ENCODE measurements at places on chromosomes 2 and 18.

DNA sequence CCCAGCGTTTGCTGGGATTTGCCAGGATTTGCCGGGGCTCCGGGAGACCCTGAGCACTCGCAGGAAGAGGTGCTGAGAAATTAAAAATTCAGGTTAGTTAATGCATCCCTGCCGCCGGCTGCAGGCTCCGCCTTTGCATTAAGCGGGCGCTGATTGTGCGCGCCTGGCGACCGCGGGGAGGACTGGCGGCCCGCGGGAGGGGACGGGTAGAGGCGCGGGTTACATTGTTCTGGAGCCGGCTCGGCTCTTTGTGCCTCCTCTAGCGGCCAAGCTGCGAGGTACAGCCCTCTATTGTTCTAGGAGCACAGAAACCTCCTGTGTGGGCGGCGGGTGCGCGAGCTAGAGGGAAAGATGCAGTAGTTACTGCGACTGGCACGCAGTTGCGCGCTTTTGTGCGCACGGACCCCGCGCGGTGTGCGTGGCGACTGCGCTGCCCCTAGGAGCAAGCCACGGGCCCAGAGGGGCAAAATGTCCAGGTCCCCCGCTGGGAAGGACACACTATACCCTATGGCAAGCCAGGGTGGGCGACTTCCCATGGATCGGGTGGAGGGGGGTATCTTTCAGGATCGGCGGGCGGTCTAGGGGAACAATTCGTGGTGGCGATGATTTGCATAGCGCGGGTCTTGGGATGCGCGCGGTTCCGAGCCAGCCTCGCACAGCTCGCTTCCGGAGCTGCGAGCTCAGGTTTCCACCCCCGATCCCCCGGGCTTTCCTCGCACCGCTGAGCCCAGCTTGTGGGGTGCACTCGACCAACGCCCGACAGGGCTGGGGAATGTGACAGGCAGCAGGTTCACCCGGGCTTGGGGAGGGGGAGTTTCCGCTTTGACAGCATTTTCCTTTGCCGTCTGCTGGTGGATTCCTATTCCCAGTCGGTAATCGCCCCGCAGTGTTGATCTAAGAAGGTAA lies 2.8 kb downstream of the ONECUT2 start:
- DNase-seq = peak; percentile 66

- no peak for DNase-seq
Measured at GRCh38 chr18:26524002-26524401, 24.4 kb downstream of the KCTD1 start.

DNA sequence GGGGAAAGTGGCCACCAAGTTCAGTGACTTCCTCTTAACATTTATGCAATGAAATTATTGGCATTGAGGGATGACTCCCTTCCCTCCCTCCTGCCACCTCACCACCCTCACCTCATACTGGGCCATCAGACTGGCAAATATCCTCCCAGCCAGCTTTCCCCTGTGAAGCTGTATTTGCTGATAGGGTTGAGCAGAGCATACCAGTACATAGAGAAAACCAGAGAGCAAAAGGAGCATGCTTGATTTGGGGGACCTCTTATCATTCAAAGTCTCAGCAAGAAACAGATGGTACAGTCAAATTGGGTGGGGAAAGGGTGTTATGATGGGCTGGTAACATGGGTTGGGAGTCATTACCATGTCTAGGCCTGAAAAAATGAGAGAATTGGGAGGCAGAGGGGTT lies 19.1 kb upstream of the B3GNT2 start:
- no peak for DNase-seq

DNA sequence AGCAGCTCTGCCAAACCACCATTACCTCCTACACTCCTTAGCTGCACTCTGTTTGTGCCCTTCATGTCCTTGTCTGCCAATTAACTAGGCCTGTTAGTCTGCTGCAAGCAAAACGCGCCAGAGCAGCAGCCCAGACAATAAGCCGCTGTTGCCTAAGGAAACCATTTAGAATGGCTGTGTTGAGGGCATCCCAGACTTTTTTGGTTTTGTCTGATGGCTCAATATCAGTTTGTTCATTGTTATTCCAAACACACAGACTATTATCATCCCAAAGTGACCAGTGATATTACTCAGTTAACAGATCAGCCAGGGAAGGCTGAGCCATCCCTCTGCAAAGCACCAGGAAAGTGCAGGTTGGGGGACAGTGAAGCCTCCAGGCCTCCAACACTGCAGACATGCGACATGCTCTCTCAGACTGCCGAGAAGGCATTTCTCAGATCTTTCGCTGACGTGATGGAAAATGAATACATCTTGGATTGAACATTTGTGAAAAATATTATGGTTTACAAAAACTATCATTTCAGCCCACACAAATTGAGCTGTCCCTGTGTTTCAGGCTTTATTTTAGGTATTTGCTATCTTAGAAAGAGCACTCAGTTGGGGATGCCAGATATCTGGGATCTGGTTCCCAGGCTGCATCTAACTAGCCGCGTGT lies 182.0 kb upstream of the HNRNPA3 start:
- DNase-seq = peak; percentile 18

GRCh38 chr18:73316513-73316912 lies 448.7 kb upstream of the NETO1 start:
- DNase-seq = no peak

DNA sequence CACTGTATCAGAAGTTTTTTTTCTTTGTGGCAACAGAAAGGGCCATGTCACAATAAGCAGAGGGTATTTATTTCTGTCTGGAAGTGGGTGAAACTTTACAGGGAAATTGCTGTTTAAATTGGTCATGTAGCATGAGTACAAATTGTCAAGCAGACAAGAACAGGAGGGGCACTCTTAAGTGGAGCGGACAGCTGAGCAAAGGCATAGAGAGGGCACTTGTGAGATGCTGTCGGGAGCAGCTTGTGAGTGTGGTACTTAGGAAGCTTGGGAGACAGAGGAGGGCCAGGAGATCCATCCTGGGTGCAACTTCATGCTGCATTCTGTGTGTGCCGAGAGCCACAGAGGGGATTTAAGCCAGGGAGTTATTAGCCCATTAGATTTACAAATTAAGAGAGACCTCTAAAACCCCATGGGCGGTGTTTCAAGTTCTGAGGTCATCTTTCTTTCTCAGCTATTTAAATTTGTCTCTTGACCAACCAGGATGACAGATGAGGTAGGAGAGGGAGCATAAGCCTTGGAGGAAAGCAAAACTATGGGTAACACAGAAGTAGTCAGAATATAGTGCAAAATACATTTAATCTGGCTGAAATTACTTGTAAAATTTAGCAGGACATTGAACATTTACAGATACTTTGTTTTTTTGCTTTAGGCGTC lies 30.4 kb downstream of the INPP4A start:
- no peak for DNase-seq

DNA sequence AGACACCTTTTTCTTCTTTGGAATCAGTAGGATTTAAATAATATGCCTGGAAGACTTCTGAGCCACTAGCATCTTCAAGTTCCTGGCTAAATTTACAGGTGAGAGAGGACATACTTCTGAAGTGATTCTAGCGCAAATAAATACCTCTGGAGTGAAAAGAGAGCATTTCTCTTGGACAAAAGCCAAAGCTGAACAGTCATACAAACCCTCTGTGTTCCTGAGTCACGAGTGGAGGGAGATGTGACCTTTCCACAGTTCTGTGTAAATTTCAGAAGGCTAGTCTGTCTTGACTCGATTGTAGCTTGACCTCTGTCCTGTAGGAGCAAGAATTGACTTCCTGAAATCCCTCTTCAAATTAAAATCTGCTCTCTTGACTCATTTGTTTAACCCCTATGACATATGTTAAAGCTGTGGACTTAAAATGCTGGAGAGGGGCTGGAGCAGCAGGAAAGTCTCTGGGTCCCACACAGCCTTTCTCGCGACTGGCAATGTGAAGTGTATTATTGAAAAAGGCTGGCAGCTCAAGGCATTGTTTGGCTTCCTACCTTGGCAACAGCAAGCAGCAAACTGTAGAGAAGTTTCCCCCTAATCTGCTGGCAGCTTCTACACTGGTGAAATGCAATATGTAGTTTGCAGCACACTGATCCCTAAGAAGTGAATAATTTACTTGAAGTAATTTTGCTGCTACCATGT lies 79.6 kb upstream of the GCFC2 start:
- DNase-seq = no peak

DNA sequence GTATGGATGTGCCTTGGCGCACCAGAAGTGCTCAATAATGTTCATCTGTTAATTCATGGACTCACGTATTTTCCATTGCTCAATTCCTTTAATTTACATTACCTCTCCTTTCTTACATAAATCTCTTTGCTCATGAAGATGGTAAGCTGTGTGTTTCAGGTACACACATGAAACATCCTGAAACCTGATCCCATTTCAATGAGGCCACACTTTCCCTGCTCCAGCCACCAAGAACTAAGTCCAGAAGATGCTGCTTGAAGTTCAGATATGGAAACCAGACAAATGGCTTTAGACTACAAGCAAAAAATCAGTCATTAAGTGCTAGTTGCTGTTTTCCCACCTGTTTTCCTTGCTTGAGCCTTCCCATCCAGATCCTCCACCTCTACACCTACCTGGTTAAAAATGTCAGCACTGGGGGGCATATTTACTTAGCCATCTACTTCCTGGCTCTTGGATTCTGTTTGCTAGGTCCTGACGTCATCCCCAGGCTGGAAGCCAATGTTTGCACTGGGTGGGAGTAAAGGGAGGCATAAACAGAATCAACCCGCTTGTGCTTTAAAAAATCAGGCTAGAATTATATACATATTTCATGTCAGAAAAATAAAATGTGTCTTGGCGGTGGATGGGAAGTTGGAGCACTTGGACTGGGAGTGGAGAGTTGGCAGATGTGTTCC lies 309.7 kb downstream of the OSR1 start:
- DNase-seq = no peak

- DNase-seq = no peak
Measured at GRCh38 chr2:74206180-74206688, 7.8 kb downstream of the MTHFD2 start.

GRCh38 chr2:215799194-215799593 lies 214.2 kb downstream of the MREG start:
- DNase-seq = no peak

DNA sequence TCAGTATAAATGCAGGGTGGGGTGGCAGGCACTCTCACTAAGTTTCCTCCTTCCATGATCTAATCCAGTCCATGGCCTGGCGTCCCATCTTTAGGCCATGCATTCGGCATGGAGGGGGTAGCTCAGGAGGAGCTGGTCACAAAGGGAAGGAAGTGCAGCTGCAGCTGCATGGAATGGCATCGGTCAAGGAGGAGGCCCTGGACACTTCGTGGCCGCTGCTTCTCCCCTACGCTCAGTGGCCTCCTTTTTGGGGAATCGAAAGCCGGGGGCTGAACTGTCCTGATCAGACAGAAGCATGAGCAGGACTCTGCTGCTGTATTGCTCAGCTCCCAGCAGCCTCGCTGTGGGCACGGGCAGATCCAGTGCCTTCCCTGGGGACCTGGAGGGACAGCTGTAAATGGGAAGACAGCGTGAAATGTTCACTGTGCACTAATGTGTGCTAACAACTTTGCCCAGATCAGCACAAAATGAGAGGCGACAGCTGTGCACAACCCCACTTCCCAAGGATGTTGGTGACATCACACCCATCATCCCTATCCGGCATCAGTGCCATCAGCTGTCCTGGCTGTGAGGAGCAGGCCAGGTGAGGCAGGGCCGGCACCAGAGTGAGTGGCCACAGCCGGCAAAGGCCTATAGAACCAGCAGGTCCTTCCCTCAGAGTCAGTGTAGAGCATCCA lies 520.1 kb upstream of the RAB6C start:
- DNase-seq = peak; percentile 8

- DNase-seq = no peak
Measured at GRCh38 chr2:217559084-217559483, 443.7 kb downstream of the TNS1 start.

DNA sequence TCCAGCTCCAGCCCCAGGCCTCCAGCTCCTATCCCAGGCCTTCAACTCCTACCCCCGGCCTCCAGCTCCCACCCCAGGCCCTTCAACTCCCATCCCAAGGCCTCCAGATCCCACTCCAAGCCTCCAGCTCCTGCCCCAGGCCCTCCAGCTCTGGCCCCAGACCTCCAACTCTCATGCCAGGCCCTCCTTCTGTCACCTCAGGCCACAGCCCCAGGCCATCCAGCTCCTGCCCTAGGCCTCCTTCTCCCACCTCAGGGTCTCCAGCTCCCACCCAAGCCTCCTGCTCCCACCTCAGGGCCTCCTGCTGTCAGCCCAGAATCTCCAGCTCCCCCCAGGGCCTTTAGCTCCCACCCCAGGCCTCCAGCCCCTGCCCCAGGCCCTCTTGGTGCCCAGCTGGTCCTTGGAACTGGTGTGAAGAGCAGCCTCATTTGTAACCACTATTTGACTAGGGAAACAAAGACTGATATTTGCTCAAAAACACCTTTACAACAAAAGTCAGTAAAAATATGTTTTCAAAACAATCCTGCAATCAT lies 67.8 kb upstream of the SALL3 start:
- DNase-seq = no peak

DNA sequence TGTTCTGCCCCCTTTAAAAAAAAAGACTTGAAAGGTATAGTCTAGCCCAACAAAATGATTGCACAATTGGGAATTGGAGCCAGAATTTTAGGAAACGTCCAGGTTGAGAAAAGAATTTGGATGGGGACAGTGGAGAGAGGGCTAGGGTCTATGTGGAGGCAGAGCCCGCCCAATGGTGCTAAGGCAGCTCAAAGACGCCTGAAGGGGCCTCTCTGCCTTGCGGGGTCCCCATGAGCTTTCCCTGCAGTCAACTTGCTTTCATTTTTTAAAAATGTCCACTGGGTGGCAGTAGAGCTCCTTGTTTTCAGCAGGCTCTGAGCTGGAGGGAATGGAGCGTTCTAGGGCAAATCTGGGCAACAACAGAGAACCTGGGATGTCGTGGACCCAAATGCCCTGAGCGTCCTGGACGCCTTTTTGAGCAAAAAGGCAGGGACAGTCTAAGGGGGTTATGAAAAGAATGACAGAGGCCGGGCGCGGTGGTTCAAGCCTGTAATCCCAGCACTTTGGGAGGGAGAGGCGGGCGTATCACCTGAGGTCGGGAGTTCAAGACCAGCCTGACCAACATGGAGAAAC lies 40.2 kb upstream of the ITM2C start:
- peak; percentile 81 for DNase-seq

DNA sequence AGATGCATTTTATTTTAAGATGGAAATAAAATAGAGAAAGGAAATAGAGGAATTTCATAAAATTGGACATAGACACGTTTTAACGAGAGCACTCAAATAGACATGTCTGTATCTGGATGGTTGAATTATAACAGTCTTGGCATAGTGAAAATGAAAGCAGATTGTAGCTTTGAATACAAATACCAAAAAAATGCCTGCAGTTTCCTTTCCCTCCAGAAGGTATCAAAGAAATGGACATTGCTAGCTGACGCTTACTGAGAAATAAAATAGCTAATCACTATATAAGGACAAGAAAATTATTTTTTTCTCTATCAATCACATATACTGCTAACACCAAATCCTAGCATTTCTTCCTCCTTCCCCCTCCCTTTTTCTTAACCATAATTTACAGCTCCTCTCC lies 11.4 kb upstream of the MAPRE2 start:
- no peak for DNase-seq

GRCh38 chr2:159095813-159096212 lies 127.4 kb downstream of the TANC1 start:
- no peak for DNase-seq

GRCh38 chr18:77133835-77134496 lies 1.4 kb upstream of the MBP start:
- peak; percentile 61 for DNase-seq

- no peak for DNase-seq
Measured at GRCh38 chr18:44198612-44199284, 481.9 kb upstream of the SETBP1 start.

Measured in NCI-H1694 (cell line).